ENCODE measurements at places on chromosomes 11 and 22. TPM values are rescaled to one million over a fixed set of nuclear protein-coding genes. Genes with fewer than 3 reads are reported as not detected.

OR8G5 gene
- not detected for total RNA-seq

OR8K5 gene
- total RNA-seq, result not detected

FGF3 gene
- not detected for total RNA-seq

PDE3B gene
- 0.28 TPM for total RNA-seq

CALCB gene
- not detected for total RNA-seq

CLCF1 gene
- 3.4 TPM for total RNA-seq

MRGPRE gene
- not detected for total RNA-seq

INPP5J gene
- under 0.01 TPM for total RNA-seq

DEPDC5 gene
- total RNA-seq, result 8.2 TPM

CHRM1 gene
- total RNA-seq, result not detected

LAYN gene
- total RNA-seq, result 16.9 TPM

SMIM35 gene
- not detected for total RNA-seq

MUC2 gene
- total RNA-seq, result not detected

OR52H1 gene
- total RNA-seq, result 0.56 TPM

ACTN3 gene
- total RNA-seq, result under 0.01 TPM

GNB1L gene
- 3.1 TPM for total RNA-seq

ADM2 gene
- 0.58 TPM for total RNA-seq

EFCAB6 gene
- total RNA-seq, result 2.3 TPM

LARGE1 gene
- 7.1 TPM for total RNA-seq

PKNOX2 gene
- 0.38 TPM for total RNA-seq

KCNQ1 gene
- not detected for total RNA-seq

BTBD18 gene
- not detected for total RNA-seq

ZNF214 gene
- 3.1 TPM for total RNA-seq

TRPC6 gene
- 2.1 TPM for total RNA-seq

CEP126 gene
- total RNA-seq, result 2.8 TPM

APOBEC3A gene
- not detected for total RNA-seq

LMO2 gene
- total RNA-seq, result 8.2 TPM

CHST1 gene
- 0.19 TPM for total RNA-seq

SLC35F2 gene
- total RNA-seq, result 19.4 TPM

OTOG gene
- not detected for total RNA-seq

CTSD gene
- total RNA-seq, result 355 TPM

C22orf31 gene
- total RNA-seq, result not detected

OR51I1 gene
- not detected for total RNA-seq

TUBA8 gene
- total RNA-seq, result 0.58 TPM

VWCE gene
- total RNA-seq, result 0.19 TPM
